T-cell (primary cell): ENCODE measurements at places on chromosomes 12 and 14.

DNA sequence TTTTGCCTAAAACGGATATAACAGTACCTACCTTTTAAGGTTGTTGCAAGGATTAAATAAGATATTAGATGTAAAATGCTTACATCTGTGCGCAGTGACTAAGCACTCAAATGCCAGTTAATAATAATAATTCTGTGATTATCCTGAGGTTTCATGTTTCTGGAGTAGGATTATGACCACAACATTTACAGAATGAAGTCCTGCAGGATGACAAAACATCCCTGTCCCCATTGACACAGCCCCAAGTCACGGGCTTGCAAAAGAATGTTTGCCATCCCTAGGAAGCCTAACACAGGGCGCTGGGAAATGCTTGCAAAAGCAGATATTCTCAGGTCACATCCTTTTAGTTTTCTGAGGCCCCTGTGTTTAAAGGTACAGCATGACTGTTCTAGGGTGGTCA lies 20.1 kb downstream of the SUSD6 start:
- DNase-seq: no peak

- no peak for DNase-seq
These were observed 85.8 kb downstream of the ATP23 start for GRCh38 chr12:58026897-58027891.

- no peak for DNase-seq
These were observed 48.5 kb downstream of the JAG2 start for GRCh38 chr14:105120056-105120455.

- no peak for DNase-seq
These were observed 43.9 kb downstream of the SSPN start for GRCh38 chr12:26239122-26239851.

DNA sequence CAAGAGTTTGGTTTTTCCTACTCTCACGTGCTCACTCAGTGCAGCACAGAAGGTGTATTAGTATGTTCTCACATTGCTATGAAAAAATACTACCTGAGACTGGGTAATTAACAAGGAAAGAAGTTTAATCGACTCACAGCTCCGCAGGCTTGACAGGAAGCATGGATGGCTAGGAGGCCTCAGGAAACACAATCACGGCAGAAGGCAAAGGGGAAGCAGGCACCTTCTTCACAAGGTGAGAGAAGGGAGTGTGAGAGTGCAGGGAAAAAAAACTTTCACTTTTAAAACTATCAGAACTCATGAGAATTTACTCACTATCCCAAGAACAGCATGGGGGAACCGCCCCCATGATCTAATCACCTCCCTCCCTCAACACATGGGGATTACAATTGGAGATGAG lies 185.8 kb upstream of the TMPO start:
- DNase-seq: no peak

GRCh38 chr14:25237845-25238244 lies 187.9 kb upstream of the STXBP6 start:
- DNase-seq: no peak

GRCh38 chr14:105527381-105527825 lies 1.0 kb downstream of the TMEM121 start:
- no peak for DNase-seq

GRCh38 chr14:60807971-60808370 lies 73.4 kb downstream of the MNAT1 start:
- DNase-seq: no peak

DNA sequence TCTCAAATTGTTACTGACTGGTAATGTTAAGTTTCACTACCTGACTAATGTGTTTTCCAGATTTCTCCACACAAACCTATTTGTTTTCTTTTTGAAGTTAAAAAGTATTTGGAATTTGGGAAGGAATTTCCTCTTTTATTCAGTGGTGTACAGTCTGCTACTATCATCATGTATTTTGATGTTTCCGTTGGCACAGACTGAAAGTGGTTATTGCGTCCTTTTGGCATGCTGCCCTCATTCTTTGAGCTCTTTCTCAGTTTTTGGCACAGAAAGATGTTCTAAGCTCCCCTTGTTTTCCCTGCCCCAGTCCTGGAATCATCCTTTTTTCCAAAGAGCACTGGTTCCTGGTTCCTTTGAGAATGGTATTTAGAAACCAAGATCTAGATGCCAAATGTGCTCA lies 31.4 kb upstream of the RTRAF start:
- no peak for DNase-seq

- peak; percentile 2 for DNase-seq
These were observed 278.3 kb downstream of the NRXN3 start for GRCh38 chr14:78448164-78449094.

- DNase-seq: no peak
These were observed 416.0 kb downstream of the KCNH5 start for GRCh38 chr14:62629176-62629725.
